A549 treated with ZK216348 at 1 μM for 4 hours (cell line): ENCODE measurements at places on chromosomes 2 and 18. TPM values are rescaled to one million over a fixed set of nuclear protein-coding genes. Genes with fewer than 3 reads are reported as not detected.

The EPB41L3 gene
- total RNA-seq, result 0.21 to 1.0 TPM (median 0.43 TPM) in 4 of 5 replicates, not detected in the other

The TMEM247 gene
- total RNA-seq, result not detected in 5 replicates

The GORASP2 gene
- 86.8 to 107 TPM (median 93.7 TPM) in 5 replicates for total RNA-seq

The HDHD2 gene
- total RNA-seq, result 5.5 to 12.5 TPM (median 9.2 TPM) in 5 replicates

The MMADHC gene
- 77.1 to 101 TPM (median 84.1 TPM) in 5 replicates for total RNA-seq

The CPO gene
- total RNA-seq, result 0.13 TPM in 1 of 5 replicates, not detected in the others

The FBXO15 gene
- 0.45 to 0.92 TPM (median 0.81 TPM) in 5 replicates for total RNA-seq

The CCBE1 gene
- total RNA-seq, result 7.6 to 16.2 TPM (median 11.4 TPM) in 5 replicates

The POTEJ gene
- total RNA-seq, result not detected in 5 replicates

The LRATD1 gene
- total RNA-seq, result 0.07 TPM in 1 of 5 replicates, not detected in the others

The LRRC30 gene
- total RNA-seq, result not detected in 5 replicates

The NAT8 gene
- not detected in 5 replicates for total RNA-seq

The CCDC74A gene
- total RNA-seq, result 12.9 to 16.0 TPM (median 14.6 TPM) in 5 replicates

The SLC23A3 gene
- total RNA-seq, result 0.28 to 0.80 TPM (median 0.46 TPM) in 5 replicates

The CDKL4 gene
- total RNA-seq, result not detected in 5 replicates

The MGAT4A gene
- total RNA-seq, result 1.3 to 2.3 TPM (median 2.0 TPM) in 5 replicates

The TEKT4 gene
- not detected in 5 replicates for total RNA-seq

The POTEI gene
- not detected in 5 replicates for total RNA-seq

The DSC1 gene
- total RNA-seq, result not detected in 5 replicates

The ATG9A gene
- total RNA-seq, result 30.5 to 48.5 TPM (median 47.1 TPM) in 5 replicates

The PJVK gene
- 0.99 to 2.8 TPM (median 2.1 TPM) in 5 replicates for total RNA-seq

The SH3YL1 gene
- total RNA-seq, result 7.7 to 11.8 TPM (median 9.8 TPM) in 5 replicates

The CCDC102B gene
- 0.38 to 0.92 TPM (median 0.52 TPM) in 4 of 5 replicates, not detected in the other for total RNA-seq

The CCDC74B gene
- total RNA-seq, result 4.6 to 7.2 TPM (median 6.2 TPM) in 5 replicates

The GAREM2 gene
- 5.6 to 10.3 TPM (median 7.7 TPM) in 5 replicates for total RNA-seq

The C2orf66 gene
- total RNA-seq, result 0.11 TPM in 1 of 5 replicates, not detected in the others

The BARD1 gene
- 4.5 to 9.9 TPM (median 5.3 TPM) in 5 replicates for total RNA-seq

The XIRP2 gene
- not detected in 5 replicates for total RNA-seq

The LYG1 gene
- total RNA-seq, result 0.97 to 2.5 TPM (median 2.4 TPM) in 5 replicates

The NCKAP5 gene
- total RNA-seq, result 0.79 to 1.4 TPM (median 1.1 TPM) in 5 replicates

The GLI2 gene
- total RNA-seq, result 15.4 to 28.5 TPM (median 26.0 TPM) in 5 replicates

The THSD7B gene
- total RNA-seq, result not detected in 5 replicates

The MAP3K19 gene
- total RNA-seq, result not detected in 5 replicates

The ARHGAP15 gene
- not detected in 5 replicates for total RNA-seq

The DNAJC5G gene
- total RNA-seq, result not detected in 5 replicates

The SPOPL gene
- total RNA-seq, result 4.3 to 11.3 TPM (median 8.2 TPM) in 5 replicates

The RAPH1 gene
- total RNA-seq, result 4.1 to 7.9 TPM (median 6.6 TPM) in 5 replicates

The GREB1L gene
- 1.6 to 4.5 TPM (median 3.2 TPM) in 5 replicates for total RNA-seq

The RNF152 gene
- 0.09 to 0.15 TPM in 2 of 5 replicates, not detected in the others for total RNA-seq

The GYPC gene
- total RNA-seq, result not detected in 5 replicates

The RAB17 gene
- 0.16 to 0.33 TPM (median 0.28 TPM) in 4 of 5 replicates, not detected in the other for total RNA-seq

The RBKS gene
- total RNA-seq, result 6.9 to 8.1 TPM (median 7.7 TPM) in 5 replicates

The SPATS2L gene
- total RNA-seq, result 127 to 148 TPM (median 141 TPM) in 5 replicates
